Right ventricle myocardium superior (tissue), 1 donor: ENCODE measurements at places on chromosomes 12 and 14. TPM values are rescaled to one million over a fixed set of nuclear protein-coding genes. Genes with fewer than 3 reads are reported as not detected.

GRCh38 chr14:61255968-61256367, 25.2 kb downstream of the TMEM30B start:
- DNase-seq = no peak

GRCh38 chr12:68354977-68355541, 22.9 kb upstream of the MDM1 start:
- no peak for DNase-seq

- no peak for DNase-seq
Observed at GRCh38 chr14:101288436-101289229, 272.7 kb upstream of the DIO3 start.

GRCh38 chr12:107109726-107110719, 16.7 kb upstream of the CRY1 start:
- DNase-seq = peak; percentile 42

DNA sequence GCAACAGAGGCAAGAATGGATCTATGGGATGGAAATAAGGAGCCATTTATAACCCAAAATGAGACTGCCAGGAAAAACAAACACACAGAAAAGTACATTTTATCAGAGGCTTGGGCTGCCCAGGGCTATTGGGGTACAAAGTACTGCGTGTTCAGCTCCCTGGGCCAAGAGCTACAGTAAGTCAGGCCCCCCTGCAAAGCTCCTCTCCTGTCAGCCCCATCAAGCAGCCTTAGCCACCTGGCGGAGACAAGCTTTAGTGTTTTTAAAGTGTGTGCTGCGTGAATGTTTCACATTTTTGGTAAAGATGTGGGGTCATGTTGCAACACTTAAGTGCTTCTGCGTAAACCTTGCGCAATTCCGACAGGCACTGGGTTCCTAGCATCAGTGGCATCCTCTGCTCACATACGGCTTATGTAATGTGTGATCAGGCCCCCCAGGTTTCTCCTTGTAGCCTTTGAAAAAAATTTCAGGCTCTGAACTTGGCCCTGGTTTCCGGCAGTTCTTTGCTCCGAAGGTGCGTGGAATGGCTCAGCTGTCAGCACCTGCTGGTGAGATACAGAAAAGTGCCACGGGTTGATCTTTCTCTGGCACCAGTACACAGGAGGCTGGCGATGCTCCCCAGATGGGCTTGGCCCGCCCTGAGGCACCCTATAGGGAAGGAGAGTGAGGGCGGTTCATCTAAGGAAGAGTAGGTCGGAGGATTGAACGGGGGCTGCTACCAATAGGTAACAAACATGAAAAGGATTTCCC, 198.7 kb upstream of the EEA1 start:
- peak; percentile 83 for DNase-seq

GRCh38 chr12:75954041-75954440, 77.5 kb downstream of the PHLDA1 start:
- DNase-seq = no peak

- no peak for DNase-seq
Observed at GRCh38 chr14:24774187-24774915, 140.4 kb upstream of the GZMB start.

GRCh38 chr14:29804481-29805266, 123.0 kb downstream of the PRKD1 start:
- DNase-seq = no peak

DNA sequence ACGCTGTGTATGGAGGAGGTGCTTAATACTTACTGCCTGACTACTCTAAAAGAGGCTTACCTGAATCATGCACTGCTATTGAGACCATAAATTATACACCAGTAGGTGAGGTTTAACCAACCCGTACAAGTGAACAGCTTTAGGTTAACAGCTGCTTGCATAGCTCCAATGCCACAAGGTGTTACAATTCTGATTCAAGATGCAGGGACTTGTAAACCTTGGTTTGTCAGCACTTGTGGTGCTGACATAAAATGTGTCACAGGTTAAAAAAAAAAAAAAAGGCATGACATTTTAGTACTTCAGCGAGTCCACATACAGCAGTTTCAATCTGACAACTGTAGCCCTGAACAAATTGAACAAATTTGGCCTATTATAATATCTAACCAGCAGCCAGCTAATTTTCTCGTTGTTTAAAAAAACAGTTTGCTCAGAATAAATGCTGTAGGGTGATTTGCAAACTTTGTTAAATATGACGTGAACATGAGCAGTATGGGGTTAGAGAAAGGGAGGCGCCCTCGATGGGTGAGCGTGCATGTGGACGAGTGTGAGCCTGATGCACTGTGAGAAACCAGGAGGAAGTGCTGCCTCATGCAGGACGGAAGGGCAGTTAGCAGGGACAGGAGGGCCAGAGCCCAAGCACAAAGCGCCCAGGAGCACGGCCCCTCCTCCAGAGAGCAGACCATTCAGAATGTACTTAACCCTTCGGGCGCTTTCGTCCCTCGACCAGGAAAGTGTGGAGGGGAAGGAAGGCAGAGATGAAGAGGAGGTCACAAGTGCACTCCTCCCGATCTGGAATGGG, 44.7 kb downstream of the TCHP start:
- no peak for DNase-seq

DNA sequence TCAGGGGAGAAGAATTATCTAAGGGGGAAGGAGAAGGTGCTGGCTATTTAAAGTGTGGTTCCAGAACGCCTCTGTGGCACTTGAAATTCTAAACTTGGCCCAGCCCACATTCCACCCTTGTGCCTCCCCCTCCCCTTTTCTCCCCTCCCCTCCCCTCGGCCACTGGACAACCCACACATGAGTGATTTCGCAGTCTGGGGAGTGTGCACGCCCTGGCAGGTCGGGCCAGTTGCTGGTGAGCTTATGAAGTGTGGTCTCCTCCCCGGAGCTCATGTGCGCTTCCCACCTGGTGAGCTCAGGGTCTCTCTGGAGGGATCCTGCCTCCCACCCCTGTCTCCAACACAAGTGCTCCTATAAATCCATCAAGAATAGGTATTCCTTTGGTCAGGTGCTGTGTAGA, at the start of gene SLC6A13:
TSS of gene SLC6A13 (minus strand) at position 20 of the 400 bp plus-strand sequence. CDS start 2,784 bp downstream, outside the sequence.
- no peak for DNase-seq

- no peak for DNase-seq
Observed at GRCh38 chr14:41285186-41285748, 321.4 kb upstream of the LRFN5 start.

- DNase-seq = no peak
Observed at GRCh38 chr12:7128681-7129286, at the start of gene RBP5. Gene RBP5, minus strand, starts transcription at chr12:7128889. Its CDS starts 114 bp downstream, at chr12:7128775.

DNA sequence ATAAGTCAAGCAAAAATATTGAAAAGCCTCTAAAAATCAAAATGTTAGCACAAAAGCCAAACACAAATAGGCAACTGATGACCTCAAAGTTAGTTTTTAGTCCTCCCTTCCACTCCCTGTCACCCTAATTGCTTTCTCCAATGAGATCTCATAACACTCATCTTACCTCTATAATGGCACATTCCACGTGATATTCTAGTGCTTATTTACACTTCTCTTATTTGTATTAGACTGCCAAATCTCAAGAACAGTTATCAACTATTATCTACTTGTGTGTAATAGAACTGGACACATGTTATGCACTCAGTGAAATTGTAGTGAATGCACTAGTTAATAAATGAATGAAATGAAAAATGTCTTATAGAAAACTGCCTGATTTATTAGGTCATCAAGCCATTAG, 55.5 kb upstream of the AVPR1A start:
- DNase-seq = no peak

- DNase-seq = no peak
Observed at GRCh38 chr14:42563313-42563712, 956.6 kb downstream of the LRFN5 start.

GRCh38 chr12:93785249-93786010, 108.3 kb downstream of the CRADD start:
- DNase-seq = no peak

The FOXA1 gene
- not detected for total RNA-seq

The SERPINA1 gene
- 5.0 TPM for total RNA-seq

The SP7 gene
- not detected for total RNA-seq

The EPYC gene
- total RNA-seq = not detected

The GDF3 gene
- total RNA-seq = not detected

The CEBPE gene
- total RNA-seq = not detected

The TMEM132D gene
- not detected for total RNA-seq

The FRMD6 gene
- 7.4 TPM for total RNA-seq

The KERA gene
- not detected for total RNA-seq
